ENCODE measurements at places on chromosomes 11 and 22.

GRCh38 chr11:72828081-72828567, 13.9 kb downstream of the ATG16L2 start:
- DNase-seq = no peak

- DNase-seq = peak; percentile 57
Observed at GRCh38 chr11:119684361-119685110, 44.5 kb downstream of the NECTIN1 start.

GRCh38 chr11:9459667-9460321, 1.0 kb upstream of the ZNF143 start:
- peak; percentile 51 for DNase-seq

DNA sequence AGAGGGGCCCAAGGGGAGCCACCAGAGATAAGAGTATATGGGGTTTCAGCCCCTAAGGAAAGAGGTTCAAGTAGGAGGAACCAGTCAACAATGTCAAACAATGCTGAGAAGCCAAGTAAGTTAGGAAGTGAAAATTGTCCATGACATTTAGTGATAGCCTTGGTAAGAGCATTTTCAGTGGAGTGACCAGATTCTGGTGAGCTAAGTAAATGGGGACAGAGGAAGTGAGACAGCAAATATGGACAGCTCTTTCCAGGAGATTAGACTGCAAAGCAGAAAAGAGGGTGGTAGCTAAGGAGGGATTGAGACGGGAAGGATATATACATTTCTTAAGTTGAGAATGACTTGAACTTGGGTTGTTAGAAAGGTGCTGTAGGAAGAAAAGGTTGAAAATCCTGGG, 22.9 kb downstream of the POLD3 start:
- DNase-seq = no peak

- no peak for DNase-seq
Observed at GRCh38 chr11:66495401-66495854, 15.0 kb upstream of the BBS1 start.

GRCh38 chr11:76033699-76034098, 172.6 kb downstream of the WNT11 start:
- DNase-seq = no peak

DNA sequence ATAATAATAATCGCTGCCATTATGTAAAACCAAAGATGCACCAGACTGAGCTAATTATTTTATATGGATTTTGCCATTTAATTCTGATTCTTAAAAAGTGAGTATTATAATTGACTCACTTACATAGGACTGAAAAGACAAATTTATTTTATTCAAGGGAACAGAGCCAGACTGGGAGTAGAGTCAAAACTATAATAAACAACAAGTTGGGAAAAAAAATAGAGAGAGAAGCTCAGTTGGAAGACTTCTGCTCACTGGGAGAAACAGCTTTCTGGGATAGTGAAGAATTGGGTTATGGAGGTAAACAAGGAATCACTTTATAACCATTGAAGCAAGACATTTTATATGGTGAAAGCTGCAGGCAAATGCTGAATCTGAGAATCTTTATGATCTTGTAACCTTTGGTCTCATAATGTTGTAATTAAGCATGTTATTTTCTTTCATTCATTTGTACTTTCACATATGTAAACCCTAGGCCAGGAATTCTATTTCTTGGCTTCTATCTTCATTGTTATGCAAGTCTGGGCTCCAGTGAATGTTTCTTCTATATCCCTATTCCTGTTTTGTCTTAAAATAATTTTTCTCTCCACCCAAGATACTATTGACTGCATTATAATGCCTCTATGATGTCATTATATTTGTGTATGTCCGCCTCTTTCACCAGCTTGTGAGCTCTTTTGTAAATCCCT, 725.3 kb upstream of the CCDC179 start:
- DNase-seq = no peak

GRCh38 chr11:37858398-37858797, 1260.4 kb upstream of the RAG2 start:
- DNase-seq = peak; percentile 1

DNA sequence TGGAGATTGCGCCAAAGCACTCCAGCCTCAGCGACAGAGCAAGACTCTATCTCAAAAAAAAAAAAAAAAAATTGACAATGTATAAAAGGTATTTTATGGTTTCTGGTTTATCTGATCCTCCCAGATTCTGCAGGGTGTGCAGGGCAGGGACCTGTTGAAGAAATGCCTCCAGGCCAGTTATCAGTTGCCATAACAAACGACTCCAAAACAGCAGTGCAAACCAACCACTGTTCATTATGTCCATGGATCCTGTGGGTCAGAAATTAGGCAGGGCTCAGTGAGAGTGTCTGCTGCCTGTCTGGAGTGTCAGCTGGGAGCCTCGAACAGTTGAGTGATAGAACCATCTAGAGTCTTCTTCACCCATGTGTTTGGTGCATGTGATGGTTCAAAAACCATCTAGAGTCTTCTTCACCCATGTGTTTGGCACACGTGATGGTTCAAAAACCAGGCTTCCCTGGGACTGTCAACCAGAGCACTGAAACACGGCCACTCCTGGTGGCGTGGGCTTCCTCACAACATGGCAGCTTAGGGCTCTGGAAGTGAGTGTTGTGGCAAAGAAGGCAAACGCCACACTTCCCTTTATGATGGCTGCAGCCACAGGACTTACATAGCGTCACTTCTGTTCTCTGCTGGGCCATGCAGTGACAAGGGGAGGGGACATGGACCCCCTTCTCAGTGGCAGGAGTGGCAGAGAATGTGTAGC, 115.1 kb upstream of the CRYBB3 start:
- DNase-seq = no peak

DNA sequence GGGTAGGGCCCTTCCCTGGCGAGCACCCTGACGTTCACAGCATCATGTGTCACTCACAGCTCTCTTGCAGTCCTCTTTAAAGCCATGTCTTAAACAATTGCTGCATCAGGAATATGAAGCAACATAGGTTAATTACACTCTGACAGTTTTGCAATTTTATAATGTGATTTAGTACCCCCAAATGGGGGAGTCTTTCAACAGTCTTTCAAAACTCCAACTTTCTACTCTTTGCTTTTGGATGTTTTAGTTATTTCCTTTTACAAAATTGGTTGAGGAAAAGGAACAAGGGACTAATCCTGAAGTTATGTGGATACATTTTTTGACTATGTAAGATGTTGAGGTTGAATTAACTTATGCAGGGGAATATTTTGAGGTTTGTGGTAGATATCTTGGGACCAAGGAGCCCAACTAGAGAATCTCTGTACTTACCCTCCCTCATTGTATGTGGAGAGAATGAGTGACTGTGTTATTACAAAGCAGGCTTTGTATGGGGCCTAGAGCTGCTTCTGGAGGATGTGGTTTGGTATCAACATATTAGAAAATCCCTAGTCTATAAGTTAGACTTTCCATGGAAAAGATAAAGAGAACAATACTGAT, at the start of gene MMP8:
Gene MMP8 (minus strand): TSS at position 51 of the 597 bp plus-strand sequence. CDS start 99 bp downstream, outside the sequence.
- no peak for DNase-seq

- DNase-seq = no peak
Observed at GRCh38 chr11:72267956-72268617, 24.1 kb upstream of the PHOX2A start.

GRCh38 chr11:122642472-122642922, 13.0 kb upstream of the UBASH3B start:
- DNase-seq = peak; percentile 96

DNA sequence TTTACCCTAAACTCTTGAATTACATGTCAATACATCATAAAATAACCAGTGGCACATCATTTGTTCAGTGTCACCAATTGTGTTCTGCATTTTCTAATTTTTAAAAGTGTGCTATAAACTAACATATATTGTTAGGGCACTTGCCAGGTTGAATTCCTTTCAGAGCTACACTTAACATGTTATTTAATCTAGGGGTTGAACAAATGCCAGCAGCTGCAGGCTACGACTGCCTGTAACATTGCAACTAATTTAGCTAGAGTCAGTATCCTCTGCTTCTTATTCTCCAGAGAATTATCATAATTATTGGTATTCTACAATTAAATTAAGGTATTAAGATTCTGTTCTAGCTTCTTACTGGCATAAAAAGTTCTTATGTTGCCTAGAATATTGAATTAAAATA, 46.4 kb upstream of the ARHGAP42 start:
- DNase-seq = no peak

DNA sequence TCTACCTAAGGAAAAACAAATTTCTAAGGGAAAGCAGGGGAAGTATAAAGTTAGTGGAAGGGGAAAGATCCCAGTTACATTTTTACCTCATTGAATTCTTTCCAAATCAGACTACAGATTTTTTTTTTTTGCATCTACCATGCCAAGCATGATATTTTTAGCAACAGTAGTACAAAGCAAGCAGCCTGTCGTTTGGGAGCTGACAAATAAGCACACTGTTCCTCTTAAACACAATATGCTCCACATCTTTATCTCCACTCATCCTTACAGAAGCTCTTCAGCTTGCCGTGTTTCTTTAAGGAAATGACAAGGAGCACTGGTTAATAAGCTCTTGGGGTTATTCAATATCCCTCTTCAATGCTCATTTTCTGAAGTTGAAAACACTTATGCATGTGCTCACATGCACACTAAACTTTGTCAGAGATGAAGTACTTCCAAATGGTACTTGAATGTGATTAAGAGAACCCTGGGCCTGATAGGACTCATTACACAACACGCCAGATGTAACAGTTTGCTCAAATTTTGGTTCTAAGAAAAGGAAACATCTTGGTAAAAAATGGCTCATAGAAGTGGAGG, 53.8 kb downstream of the PAX6 start:
- DNase-seq = no peak

GRCh38 chr22:35631597-35631996, 14.5 kb upstream of the MB start:
- DNase-seq = peak; percentile 67

DNA sequence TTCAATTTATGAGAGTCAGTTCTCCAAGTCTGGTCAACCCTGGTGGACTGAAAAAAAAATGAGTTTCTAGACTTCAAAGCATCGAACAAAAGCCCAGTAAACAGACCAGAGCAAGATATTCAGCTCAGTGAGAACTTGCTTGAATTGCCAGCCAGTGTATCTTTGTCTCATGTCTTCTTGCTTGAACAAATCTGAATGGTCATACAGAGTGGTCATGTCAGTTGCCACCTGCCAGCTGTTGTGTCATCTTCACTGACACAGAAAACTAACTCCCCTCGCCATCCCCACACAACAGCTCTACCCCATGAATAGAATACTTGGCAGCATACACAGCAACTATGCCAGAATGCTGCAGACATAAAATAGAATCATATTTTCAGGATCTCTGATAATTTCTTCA, 27.5 kb upstream of the CALCB start:
- no peak for DNase-seq

DNA sequence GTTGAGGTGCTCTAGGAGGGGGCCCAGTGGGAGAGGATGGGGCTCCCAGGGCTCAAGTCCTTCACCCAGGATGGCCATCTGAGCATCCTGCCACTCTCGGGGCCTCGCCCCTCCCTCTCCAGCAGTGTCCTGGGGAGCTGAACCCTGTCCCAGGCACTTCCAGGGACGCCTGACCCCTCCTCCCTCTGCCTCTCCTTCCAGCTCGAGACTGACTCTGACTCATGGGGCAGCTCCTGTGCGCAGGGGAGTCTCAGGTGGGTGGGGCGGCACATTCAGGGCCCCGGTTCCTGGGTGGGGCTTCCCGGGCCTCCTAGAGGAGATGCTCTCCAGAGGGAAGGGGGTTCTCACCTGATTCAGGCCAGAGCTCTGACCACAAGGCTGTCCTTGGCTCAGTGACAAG, 77.1 kb upstream of the IGLL5 start:
- no peak for DNase-seq

DNA sequence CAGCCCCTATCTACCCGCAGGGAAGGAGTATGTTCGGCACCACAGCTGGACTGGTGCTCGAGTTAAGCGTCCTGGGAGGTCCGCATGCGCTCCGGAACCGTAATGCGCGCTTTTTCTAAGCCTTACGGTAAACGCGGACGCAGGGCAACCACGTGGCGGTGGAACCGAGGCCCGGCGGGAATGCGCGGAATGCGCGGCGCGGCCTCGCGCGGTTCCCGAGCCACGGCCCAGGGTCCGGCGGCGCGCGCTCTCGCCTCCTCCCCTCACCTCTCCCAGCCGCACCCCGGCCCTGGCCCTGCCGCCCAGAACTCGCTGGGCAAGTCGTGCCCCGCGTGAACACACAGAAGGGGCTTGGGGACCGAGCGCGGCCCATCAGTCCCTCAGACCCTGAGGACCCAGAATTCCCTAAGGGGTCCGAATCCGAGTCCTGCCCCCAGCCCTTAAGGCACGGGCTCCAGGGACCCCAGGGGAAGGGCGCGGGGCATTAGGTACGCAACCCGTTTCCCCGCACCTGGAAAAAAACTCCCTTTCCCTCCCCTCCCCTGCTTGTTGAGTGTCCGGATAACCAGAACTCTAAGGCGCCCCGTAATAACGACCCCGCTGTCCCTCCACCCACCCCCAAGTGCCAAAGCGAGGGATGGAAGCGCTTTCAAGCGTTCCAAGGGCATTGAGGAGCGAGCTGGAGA, 4.3 kb upstream of the CCND1 start:
- no peak for DNase-seq

GRCh38 chr22:30574095-30574981, at the start of gene GAL3ST1:
GAL3ST1 (minus strand) TSS chr22:30574665; CDS start chr22:30557392, 17,273 bp downstream.
- peak; percentile 69 for DNase-seq

DNA sequence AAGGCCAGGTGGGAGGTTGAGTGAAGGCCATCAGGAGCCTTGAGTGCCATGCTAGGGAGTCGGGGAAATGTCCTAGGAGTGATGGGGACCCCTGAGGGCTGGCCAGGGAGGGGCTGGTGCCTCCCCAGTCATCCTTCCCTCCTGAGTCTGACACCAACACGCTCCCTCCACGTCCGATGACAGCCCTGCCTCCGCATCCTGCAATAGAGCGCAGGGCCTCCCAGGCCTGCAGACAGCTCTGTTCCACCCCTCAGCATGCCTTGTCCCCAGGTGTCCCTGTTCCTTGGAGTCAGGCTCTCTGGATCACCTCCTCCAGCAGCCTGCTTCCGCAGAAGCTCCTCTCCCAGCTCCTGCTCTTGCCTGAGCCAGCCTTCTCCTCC, 3.1 kb downstream of the RAC2 start:
- DNase-seq = no peak

DNA sequence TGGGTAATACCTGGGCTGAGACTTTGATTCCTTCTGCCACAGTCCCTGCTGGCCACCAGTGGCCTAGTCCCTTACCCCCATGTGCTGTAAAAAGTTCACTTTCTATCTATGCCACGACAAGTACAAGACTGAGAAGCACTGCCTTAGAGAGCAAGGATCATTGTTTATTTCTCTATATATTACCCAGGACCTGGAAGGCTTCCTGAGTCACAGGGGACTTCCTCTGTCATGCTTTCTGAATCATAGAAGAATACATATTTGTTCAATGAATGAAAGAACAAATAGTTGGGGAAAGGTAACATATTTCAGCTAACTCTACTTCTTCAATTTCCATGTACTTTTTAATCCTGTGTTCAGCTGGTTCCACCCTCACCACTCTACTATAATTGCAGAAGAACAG, 5.5 kb upstream of the SYT9 start:
- no peak for DNase-seq

Data from ACHN (cell line).